Stimulated activated CD8-positive, alpha-beta memory T cell treated with anti-CD3 and anti-CD28 coated beads, Interleukin-7, amount 100 ng/mL, for 4 hours (primary cell): ENCODE measurements at places on chromosomes 6 and 20.

GRCh38 chr6:29216528-29216927 is 45.8 kb downstream of the OR2J2 start:
- DNase-seq = no peak

GRCh38 chr6:7378740-7379139 is 10.8 kb downstream of the CAGE1 start:
- no peak for DNase-seq

- no peak for DNase-seq
These were observed 107.1 kb downstream of the ZDHHC14 start for GRCh38 chr6:157488058-157488457.

DNA sequence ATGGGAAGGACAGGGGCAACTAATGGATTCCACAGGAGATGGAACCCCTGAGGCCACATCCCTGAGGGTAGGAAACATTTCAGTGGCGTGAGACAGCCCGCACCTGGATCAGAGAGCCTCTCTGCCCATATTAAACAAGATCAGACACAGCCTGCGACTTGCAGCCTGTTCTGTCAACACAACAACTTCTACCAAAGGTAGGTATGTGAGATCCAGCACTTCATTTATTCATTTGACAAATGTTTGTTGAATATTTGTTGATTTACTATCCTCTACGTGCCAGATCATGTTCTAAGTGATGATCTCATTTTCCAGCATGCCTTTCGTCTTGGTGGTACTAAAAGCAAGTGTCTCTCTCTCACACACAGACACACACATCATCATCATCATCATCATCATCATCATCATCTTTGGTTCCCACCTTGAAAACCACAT is 43.2 kb upstream of the NT5E start:
- DNase-seq = no peak

DNA sequence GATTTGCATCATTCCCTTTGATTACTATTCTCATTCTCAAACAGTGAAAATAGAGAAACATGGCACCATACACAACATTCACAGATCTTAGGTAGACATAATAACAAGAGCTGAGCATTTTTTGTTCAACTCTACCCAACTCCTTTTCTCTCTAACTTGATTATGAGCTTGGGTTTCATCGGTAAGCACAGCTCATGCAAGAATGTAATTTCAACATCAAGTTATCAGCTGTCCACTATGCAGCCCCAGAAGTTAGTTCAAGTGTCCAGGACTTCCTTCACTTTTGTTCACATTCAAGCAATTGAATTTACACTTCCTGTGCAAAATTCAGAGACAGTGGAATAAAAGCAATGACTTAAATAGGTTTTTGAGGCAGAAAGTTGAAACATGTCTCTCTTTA is 297.7 kb upstream of the SASH1 start:
- no peak for DNase-seq

DNA sequence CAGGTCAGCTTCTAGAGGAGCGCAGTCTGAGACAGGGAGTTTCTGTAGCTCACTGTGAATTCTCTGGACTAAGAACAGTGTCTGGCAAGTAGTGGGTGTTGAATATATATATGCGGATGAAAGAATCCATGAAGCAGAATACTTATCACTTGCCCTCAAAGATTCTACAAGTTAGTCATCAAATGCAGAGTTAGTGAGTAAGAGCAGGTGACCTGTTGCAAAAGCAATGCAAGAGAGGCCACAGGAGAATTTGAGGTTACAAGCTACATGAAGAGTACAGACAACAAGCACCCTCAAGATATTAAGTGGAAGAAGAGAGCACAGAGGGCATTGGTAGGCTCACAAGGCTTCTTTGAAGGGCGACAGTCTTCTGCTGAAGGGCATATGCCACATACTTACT is 103.4 kb upstream of the BTBD3 start:
- DNase-seq = no peak

GRCh38 chr6:18439581-18439980 is 52.4 kb downstream of the RNF144B start:
- DNase-seq = no peak

- no peak for DNase-seq
These were observed 613 bp upstream of the DLL1 start for GRCh38 chr6:170291271-170292110.

DNA sequence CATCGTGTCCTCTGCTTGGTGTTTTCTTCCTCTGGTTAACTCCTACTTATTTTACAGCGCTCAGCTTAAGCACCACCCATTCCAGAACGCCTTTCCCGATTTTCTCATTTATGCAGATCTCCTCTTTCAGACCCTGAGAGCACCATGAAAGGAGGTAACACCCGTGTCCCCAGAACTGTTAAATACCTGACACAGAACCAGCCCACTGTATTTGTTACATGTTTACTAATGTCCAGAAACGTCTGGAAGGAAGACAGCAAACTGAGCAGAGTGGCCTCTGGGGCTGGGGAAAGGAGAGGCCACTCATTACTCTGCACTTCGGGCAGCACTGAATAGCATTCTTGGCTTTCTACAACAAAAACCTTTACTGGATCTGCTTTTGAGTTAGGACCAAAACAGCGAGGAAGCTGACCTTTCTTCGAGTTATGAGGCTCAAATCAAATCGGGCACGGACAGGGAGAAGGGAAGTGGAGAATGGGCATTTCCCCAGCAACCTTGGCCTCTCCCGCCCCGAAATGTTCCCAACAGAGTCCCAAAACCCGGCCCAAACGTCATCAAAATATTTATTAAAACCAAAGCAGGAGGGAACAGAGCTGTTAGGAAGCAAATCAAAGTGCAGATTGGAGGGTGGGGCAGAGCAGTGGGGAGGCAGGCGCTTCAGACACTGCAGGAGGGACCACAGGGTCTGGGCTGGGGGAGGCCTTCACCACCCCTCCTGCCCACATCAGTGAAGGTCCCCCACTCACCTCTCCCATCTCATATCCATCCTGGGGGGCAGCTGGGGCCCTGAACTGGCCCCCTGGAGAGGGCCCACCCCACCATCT is 1.1 kb upstream of the NECAB3 start:
- DNase-seq = no peak

DNA sequence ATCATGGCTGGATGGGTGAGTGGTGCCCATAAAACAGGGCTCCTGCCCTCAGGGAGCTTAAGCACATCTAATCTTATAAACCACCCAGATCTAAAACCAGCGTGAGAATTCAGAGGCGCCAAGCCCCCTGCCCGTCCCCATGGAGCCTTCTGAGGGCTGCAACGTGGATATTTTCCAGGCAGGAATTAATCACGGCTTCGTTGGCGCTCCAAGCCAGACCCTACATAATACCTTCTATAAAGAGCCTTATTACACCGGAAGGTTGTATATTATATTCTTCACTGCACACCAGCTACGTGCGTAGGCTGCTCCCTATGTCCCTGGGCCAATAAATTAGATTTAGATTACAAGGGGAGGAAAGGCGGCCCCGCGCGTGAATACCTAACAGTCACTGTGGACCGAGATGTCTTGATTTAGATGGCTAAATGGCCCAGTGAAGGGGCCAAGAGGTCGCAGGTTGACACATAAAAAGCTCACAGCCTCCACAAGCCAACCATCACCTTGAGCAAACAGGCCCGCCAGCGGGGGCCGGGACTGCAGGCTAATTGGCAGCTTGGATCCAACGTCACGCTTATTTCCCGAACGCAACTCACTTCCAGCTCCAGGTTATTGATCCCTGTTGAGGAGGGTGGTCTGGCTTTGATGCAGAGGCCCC is 64.7 kb upstream of the APCDD1L start:
- no peak for DNase-seq

DNA sequence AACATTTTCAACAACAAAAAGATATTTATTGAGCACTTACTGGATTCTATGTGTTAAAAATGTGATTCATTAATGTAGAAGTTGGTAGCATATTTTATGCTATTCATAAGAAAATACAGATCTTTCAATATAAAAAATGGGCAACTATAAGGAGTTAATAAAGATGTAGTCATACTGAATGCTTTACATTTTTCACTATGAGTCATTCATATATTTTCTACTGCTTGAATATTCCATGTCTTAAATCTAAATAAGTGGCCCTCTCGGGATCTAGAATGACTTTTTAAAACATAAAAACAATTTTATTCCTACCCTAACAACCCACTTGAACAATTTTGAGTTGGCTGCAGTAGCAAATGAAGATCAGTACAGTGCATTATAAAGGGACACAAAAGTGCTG is 362.1 kb downstream of the PHF3 start:
- no peak for DNase-seq

GRCh38 chr6:72740135-72740534 is 118.3 kb downstream of the KCNQ5 start:
- no peak for DNase-seq

GRCh38 chr20:41497186-41497895 is 120.8 kb downstream of the CHD6 start:
- no peak for DNase-seq

- no peak for DNase-seq
These were observed 8.2 kb downstream of the FAM135A start for GRCh38 chr6:70421509-70421908.

DNA sequence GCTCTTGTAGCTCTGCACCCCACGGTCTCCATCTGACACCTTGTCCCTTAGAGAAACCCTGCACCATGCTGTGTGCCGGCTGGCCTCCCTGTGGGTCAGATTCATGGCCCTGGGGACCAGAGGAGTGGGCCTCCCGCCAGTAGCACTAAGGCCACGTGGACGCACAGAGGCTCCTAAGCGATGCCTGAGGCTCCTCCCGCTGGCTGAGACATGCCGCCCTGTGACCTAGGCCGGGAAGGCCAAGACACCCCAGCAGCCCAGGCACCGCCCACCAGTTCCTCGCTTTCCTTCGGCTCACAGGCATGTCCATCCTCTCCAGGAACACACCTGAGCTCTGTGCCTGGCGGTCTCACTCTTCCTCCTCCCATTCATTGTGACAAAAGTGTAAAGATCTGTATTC is 311.0 kb downstream of the THBS2 start:
- DNase-seq = no peak

- DNase-seq = no peak
These were observed 75.7 kb downstream of the TNFAIP3 start for GRCh38 chr6:137942736-137943135.

- no peak for DNase-seq
These were observed 22.2 kb downstream of the EIF2S2 start for GRCh38 chr20:34089655-34090345.

- no peak for DNase-seq
These were observed 2.6 kb upstream of the RSPH3 start for GRCh38 chr6:159002432-159003155.

- DNase-seq = no peak
These were observed 32.9 kb downstream of the SLC17A4 start for GRCh38 chr6:25787428-25787827.

DNA sequence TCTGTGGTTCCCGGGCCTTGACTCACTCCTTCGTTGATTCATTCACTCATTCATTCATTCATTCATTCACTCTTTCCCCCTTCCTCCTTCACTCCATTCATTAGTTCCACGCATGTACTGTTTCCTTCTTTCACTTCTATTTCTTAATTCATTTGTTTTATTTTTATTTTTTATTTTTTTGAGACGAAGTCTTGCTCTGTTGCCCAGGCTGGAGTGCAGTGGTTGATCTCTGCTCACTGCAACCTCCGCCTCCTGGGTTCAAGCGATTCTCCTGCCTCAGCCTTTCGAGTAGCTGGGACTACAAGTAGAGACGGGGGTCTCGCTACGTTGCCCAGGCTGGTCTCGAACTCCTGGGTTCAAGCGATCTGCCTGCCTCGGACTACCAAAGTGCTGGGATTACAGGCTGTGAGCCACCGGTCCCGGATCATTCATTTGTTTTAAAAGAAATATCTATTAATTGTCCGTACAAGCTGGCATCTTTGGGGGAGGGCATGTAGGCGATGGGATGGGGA is 427 bp upstream of the NFKBIE start:
- DNase-seq = no peak

DNA sequence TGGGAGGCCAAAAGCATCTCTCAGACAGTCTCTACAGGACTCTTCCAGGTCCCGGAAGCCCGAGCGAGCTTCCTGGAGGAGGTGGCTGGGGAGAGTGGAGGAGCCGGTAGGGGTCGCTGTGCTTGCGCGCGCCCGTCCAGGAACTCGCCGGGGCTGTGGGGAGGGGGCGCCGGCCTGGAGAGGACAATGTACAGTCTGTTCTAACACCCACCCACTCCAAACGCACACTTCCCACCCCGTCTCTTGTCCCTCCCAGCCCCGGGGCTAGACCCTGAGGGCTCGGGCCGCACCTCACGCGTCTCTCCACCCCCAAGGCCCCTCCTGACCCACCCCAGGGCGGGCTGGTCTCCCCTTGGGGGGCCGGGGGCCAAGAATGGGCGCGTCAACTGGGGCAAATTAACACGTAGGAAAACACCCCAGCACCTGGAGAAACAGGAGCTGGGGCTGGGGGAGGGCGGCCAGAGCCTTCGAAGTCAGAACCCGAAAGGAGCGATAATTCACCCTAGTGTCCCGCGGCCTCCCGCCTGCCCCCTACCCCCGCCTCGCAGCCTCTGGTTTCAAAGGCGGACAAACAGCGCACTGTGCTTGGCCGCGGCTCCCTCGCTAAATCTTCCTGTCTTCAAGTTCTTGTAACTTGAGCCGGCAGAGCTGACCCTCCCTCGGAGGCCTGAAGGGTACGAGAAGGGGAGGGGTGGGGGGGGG is 103.2 kb upstream of the FOXP4 start:
- no peak for DNase-seq

DNA sequence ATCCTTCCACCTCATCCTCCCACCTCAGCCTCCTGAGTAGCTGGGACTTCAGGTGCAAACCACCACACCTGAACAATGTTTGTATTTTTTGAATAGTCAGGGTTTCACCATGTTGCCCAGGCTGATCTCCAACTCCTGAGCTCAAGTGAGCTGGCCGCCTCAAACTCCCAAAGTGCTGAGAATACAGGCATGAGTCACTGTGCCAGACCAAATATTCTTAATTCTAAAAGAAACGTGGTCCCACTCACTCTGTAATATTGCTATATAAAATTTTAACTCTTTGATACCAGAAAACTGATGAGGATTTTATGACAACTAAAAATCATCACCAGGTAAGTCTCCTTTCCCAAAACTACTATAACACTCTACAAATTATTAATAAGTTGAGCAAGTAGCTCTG is 716.8 kb upstream of the GJE1 start:
- no peak for DNase-seq

- no peak for DNase-seq
These were observed 3.0 kb downstream of the DEFB115 start for GRCh38 chr20:31260326-31260932.

GRCh38 chr6:44024574-44025219 is 102.6 kb downstream of the MRPL14 start:
- no peak for DNase-seq

DNA sequence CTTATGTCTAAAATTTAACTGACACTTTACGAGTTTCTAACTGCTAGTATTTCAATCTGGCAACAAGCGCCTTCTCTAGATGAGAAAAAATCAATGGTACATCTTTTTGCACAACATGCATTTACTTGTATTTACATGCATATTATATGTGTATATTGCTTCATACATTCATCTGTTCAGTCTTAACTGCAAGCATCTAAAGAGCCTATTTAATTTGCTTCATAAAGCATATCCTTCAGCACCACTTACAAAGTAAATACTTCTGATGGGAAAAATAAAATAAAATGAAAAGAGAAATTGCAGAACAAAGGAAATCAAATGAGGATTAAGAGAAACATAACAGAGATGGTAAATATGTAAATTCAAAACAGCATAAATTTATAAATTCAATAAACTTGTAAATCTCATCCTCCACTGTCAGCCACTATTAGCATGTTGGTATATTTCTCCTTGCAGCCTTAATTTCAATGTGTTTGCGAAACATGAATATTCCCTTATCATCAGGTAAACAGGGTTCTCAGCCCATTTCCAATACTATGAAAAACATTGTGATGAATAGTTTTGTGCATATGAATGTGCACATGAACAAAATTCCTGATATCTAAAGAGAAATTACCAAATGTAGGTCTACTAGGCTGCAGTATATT is 332.5 kb upstream of the RUNX2 start:
- DNase-seq = no peak
